NCI-H1417 (cell line): ENCODE measurements at places on chromosomes 4 and X.
A peak's percentile ranks its signal among the peaks of the same experiment; 100 is the strongest.

DNA sequence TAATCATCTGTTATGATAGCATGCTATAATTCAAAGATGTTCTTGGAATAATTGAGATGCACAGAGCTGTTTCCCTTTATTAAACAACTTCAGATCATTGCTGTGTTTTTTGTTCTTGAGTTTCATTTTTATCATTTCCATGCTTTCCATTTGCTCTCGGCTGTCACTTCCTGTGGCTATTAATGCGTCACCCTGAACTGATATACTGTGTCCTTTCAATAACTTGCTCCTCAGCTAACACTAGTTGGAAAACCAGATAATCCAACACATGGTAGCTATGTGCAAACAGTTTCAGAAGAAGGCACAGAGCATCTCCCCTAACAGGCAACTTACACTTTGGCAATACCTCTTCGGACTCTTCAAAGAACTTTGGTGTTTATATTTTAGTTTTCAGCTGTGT, 376.0 kb downstream of the GBA3 start:
- no peak for DNase-seq

- DNase-seq: no peak
These were observed 66.3 kb downstream of the TSPAN7 start for GRCh38 chrX:38627683-38628082.

- DNase-seq: no peak
These were observed 272.2 kb upstream of the RASGEF1B start for GRCh38 chr4:81743731-81744435.

DNA sequence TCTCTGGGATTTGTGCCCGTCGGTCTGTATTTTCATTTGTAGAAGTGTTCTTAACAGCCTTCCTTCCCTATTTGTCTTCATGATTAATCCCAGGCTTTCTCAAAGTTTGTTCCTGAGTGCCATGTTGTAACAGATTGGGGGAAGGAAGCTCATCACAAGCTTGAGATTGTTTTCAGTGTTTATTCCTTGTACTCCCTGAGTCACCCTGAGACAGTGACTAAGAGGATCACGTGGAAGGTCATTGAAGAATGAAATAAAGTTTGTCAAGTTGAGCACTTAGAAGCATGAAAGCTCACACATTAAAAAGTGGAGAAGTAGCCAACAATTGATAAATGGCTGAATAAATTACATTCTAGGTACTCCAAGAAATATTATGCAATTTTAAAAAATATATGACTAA, 153.5 kb upstream of the FAM241A start:
- DNase-seq: no peak

- no peak for DNase-seq
These were observed 32.7 kb downstream of the NUDT6 start for GRCh38 chr4:122889726-122890125.

DNA sequence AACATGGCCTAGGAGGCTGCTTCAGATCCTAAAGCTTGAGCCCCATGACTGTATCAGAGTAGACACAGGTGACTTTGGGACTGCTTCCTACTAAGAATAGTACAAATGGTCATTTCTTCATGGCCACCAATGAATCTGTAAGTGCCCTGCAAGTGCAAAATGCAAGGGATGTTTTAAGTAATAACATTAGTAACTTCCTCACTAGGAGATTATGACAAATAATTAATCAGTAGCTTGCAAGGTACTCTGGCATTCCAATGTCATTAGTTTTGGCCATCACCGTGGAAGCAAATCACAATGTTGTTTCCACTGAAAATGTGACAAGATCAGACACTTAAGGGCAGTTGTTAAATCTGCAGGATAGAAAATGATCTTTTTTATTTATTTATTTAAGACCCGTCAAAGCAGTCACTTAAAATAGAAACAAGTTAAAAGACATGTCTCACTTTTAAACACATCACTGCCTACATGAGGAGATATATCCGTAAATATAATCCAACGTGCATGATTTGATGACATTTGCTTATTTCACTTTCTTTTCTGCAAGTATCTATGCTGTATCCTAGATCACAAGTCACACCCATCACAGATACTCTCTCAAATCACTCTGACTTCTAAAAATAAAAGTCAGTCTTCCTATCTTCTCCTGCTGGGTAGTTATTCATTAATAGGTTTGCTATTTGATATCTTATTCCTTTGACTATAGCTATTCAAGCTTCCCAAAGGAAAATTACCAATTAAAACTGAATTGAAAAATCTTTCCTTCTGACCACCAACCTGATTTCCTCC, 400.6 kb downstream of the IL15 start:
- no peak for DNase-seq

DNA sequence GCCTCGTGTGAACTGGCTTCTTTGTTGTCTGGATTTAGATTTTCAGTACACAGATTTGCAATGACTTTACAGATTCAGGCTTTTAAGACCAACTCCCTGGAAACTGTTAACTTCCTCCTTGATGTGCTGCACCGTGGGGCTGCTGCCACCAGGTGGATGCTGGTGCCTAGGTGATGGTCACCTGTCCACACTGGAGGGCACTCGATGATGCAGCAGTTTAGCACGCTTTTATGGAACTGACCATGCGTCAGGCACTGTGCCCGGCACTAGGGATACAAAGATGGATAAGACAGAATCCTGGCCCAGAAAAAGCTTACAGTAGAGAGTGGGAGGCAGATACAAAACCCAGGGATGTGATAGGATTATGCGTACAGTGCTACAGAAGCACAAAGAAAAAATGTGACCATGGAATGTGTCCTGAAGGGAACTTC, 180.7 kb downstream of the CEP135 start:
- DNase-seq: no peak

- no peak for DNase-seq
These were observed 6.9 kb upstream of the ETDC start for GRCh38 chrX:135302269-135302873.

GRCh38 chr4:87555773-87556619, 26.8 kb upstream of the SPARCL1 start:
- DNase-seq: no peak

- DNase-seq: no peak
These were observed 13.4 kb downstream of the NSDHL start for GRCh38 chrX:152844256-152844655.

GRCh38 chr4:80029364-80029763, 43.7 kb downstream of the ANTXR2 start:
- DNase-seq: no peak

GRCh38 chr4:47526281-47526680, 41.2 kb downstream of the ATP10D start:
- no peak for DNase-seq

- no peak for DNase-seq
These were observed 546.5 kb upstream of the GALNTL6 start for GRCh38 chr4:171266671-171267070.

DNA sequence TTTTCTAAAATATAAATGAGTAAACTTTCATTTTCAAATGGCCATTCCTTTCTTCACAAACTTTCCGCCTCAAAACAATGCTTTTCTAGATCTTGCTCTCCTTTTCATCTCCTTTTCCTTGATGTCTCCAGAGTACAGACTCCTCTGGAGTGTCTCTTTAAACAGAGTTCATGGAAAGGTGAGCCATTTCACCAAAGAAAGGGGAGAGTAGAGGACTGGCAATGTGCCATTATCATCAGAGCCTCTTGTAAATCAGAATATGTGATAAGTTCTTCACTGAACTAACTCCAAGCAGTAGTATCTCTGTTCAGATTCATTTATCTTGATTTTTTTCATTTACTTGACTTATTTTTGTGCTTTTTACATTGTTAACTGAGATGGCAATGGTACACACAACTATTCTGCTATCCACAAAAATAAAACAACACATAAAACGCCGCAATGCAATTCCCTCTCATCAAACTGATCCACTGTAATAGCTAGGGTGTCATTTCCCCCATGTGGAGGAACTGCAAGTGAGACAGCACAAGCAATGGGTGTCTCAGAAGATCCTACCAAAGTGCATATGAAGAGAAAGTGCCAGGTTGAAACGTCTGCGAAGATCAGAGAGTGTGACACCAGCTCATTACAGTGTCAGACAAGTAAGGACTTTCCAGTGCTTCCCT, 125.4 kb downstream of the RASL11B start:
- DNase-seq: peak; percentile 9

GRCh38 chrX:25878806-25879205, 259.3 kb upstream of the MAGEB18 start:
- DNase-seq: no peak

- no peak for DNase-seq
These were observed 11.1 kb downstream of the ITIH6 start for GRCh38 chrX:54786967-54787366.

GRCh38 chrX:136168929-136169735, 21.8 kb downstream of the FHL1 start:
- DNase-seq: peak; percentile 82

- no peak for DNase-seq
These were observed 88.5 kb downstream of the DCUN1D4 start for GRCh38 chr4:51931461-51931860.

- DNase-seq: no peak
These were observed 56.4 kb downstream of the DCX start for GRCh38 chrX:111355523-111356115.

- DNase-seq: no peak
These were observed 720 bp upstream of the STK26 start for GRCh38 chrX:132022198-132022966.
